ENCODE measurements at places on chromosomes 1 and 21. TPM values are rescaled to one million over a fixed set of nuclear protein-coding genes. Genes with fewer than 3 reads are reported as not detected.

GRCh38 chr1:156741481-156741983, 644 bp upstream of the MRPL24 start:
- peak; percentile 0 for ATAC-seq

GRCh38 chr21:39041816-39042215, 141.4 kb downstream of the PSMG1 start:
- no peak for ATAC-seq

CCDC17 gene
- total RNA-seq = 2.5 TPM

CFHR1 gene
- 0.60 TPM for total RNA-seq

DNA sequence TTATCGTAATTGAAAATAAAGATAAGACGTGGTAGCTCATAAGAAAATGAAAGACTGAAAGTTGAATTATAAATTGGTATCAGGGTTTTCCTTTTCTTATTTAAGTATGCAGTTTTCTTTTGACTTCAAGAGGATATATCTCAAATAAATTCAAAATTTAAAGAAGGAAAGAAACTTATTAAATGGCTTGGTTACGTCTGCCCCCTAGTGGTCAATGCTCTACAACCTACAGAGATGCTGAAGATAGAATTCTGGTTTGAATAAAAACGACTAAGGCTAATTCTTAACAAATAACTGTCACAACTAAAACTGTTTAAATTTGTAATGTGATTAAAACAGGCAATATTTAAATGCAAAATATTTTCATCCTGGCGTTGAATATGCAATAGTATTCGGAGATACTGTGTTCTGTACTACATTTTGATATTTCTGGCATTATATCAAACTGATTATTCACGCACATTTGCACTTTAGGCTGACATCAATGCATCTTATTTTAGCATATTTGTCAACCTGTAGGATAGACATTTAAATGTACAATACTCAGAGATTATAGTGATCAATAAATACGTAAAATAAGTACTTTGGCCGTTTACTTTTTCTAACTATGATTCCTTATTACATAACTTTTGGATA, 26.8 kb downstream of the IFI44 start:
- no peak for ATAC-seq

PCAT6 gene
- 5.8 TPM for total RNA-seq

DNA sequence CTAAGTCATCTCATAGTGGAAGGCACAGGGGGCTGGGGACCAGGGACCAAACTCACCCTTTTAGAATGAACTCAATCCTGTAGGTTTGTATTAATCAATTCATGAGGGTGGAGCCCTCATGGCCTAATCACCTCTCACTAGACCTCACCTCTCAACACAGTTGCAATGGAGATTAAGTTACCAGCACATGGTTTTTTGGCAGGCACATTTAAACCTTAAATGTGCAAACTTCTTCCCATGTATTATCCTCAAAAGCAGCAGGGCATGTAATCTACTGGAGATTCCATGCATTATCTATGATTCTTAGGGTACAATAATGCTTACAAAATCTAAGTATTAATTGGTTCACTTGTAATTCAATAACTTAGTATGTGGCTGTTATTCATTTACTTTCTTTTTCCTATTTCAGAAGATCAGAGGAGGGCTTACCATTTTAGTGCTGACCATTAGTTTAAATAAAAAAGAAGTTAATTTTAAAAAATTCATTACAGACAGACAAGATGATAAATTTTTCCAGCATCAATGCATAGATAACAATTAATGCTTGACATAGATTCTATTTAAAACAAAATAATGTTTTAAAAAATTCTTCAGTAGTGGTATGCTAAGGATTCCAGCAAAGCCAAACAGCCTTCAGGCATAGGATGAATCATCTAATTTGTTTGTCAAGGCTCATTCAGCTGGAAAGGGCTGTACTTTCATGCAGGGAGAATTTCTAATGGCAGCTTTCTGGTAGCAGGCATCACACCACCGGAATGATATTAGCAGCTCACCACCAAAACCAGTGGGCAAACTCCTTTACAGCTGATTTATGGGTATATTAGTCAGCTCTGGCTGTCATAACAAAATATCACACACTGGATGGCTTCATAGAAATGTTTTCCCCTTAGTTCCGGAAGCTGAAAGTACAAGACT, 124.6 kb upstream of the ZNF648 start:
- peak; percentile 84 for ATAC-seq

DNA sequence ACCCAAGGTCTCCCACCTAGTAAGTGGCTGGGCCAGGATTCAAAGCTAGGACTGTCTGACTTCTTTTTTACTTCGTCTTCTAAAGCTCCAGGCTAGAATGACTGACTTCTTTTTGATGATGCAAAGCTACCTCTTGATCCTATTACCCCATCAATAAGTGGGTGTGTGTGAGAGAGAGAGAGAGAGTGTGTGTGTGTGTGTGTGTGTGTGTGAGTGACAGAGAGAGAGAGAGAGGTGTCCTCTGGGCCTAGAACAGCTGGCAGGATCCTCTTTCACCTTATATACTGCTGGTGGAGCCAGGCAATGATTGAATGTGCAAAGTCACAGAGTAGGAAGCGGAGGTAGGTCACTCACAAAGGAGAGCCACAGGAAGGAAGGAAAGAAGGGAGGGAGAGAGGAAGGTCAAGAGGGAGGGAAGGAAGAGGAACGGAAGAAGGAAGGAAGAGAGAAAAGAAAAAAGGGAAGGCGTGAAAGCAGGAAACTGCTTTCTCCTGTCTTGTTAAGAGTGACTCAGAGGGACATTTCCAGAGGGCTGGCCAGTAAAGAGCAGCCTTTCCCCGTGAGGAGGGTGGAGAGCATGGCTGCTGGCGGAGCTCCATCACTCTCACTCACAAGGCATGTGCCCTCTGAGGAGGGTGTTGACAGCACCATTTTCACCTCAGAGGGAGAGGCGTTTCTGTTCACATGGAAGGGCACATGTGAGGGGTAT, 68.9 kb downstream of the CDC7 start:
- peak; percentile 95 for ATAC-seq

GRCh38 chr1:203858055-203858454, 3.3 kb upstream of the SNRPE start:
- ATAC-seq = no peak

- ATAC-seq = no peak
Observed at GRCh38 chr1:187390215-187390818, 561.6 kb downstream of the PLA2G4A start.

GRCh38 chr1:246308533-246309075, 198.5 kb downstream of the SMYD3 start:
- no peak for ATAC-seq

GRCh38 chr1:73065339-73066041, 783.2 kb upstream of the NEGR1 start:
- no peak for ATAC-seq

DNA sequence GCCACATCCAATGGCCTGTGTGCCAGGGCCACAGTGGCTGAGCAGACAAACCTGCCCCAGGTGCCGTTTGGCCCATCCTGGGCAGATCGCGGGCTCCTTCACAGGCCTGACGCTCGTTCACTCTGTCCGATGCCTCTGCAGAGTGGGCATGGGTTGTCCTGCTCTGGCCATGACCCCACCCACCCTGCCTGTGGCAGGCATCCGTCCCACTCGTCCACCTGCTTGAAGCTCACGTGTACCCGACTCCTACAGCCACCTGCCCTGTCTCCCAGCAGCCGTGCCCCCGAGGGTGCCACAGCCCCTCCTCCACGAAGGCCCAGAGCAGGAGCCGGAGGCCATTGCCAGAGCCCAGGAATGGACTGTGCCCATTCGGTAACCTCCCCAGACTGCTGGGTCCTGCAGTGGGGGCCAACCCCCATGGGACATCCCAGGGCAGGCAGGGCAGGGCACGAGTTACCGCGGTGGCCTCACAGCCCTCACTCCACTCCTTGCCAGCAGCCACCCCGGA, 41.9 kb downstream of the TRIM11 start:
- ATAC-seq = no peak

- ATAC-seq = no peak
Observed at GRCh38 chr1:85568660-85569059, 11.9 kb upstream of the CCN1 start.

GRCh38 chr1:199322278-199322677, 683.4 kb downstream of the PTPRC start:
- ATAC-seq = no peak

TFAP2E gene
- total RNA-seq = 1.1 TPM

LCE6A gene
- total RNA-seq = not detected

KIF21B gene
- total RNA-seq = 0.52 TPM

DNA sequence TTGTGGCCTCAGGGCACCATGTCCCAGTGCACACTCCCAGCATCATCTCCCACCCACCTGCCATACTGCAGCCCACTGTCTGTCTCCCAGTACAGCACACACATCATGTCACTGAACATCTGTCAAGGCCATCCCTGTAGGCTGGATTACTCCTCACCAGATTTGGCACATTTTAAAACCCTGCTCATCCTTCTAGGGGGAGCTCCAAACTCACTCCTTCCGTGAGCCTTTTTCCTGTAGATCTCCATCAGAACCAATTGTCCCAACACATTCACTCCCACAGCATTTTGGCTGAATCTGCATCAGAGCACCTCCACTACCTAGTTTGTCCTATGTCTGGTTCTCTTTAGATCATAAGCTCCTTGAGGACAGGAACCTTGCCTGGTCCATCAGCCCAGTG, 58.6 kb upstream of the GRIK3 start:
- ATAC-seq = no peak

DNA sequence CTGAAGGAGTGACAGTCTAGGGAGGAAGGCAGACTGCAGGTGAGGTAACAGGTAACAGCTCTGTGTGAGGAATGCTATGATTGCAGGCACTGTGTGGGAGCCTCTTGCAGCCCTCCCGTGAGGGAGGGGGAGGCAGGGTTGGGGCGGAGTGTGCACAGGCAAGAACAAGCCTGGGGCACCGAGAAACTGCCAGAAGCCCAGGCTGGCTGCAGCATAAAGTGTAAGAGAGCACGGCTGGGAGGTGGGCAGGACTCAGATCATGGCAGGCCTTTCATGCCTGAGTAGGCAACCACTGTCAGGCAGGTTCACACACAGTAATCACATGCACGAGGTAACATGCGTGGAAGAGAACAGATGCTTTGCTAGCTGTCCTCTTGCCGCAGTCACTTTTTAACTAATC, 11.3 kb upstream of the RHEX start:
- peak; percentile 82 for ATAC-seq

SELL gene
- 1.0 TPM for total RNA-seq

SLC45A1 gene
- 0.20 TPM for total RNA-seq

GRCh38 chr1:60971330-60971729, 111.0 kb upstream of the NFIA start:
- ATAC-seq = no peak

DNA sequence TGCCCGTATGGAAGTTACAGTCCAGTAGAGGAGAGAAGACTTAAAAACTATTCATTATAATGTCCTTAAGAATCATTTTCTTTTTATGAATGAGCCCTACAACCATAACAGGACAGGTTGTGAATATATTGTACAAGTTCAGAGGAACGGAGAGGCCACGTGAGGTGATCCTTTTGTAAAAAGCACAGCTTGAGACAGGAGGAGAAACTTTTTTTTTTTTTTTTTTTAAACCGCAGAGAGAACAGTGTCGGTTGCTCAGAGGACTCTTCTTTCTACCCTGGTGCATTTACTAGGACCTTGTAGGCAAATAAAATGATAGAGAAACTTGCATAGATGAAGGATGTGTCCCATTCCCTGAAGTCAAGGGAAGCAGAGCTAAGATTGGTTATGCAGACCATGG, 32.1 kb downstream of the DYRK1A start:
- no peak for ATAC-seq

- peak; percentile 85 for ATAC-seq
Observed at GRCh38 chr1:205918955-205919746, 24.1 kb downstream of the SLC26A9 start.

GRCh38 chr1:40096977-40097782, at the start of gene PPT1:
Gene PPT1, minus strand, starts transcription at chr1:40097252. Its CDS starts 14 bp downstream, at chr1:40097238.
- ATAC-seq = peak; percentile 91

DNA sequence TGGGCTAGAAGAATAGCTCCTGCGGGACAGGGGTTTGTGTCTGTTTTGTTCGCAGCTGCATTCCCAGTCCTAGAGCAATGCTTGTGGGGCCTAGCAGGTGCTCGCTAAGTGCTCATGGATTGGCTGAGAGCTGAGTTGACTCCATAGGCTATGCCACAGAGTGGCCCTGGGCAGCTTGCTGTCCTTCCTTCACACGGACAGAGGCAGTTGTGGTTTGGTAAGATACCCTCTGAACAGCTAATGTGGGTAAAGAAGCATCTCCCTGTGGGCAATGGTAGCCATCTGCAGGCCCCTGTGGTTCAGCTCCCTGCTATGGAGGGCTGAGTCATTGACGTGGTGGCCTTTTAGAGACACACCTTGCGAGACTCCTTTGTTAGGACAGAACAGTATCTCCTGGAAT, 23.5 kb upstream of the LBR start:
- ATAC-seq = no peak

DNA sequence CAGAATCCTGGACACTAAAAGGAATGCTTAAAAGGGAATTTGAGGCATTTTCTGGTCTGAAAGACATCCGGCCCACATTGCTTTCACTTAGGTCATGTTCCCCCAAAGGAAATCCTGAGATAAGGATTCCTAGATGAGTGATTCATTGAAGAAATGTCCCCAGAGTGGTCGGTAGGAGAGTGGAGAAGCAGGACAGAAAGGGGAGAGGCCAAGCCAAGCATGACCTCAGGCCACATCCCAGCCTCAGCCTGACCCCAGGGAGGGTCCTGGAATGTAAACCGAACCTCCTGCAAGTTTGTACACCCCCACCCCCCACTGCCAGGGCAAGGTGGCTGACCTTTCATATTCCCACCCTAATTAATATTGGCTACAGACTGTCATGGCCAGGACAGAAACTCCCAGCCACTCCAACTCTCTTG, 16.6 kb downstream of the HIVEP3 start:
- no peak for ATAC-seq

- ATAC-seq = no peak
Observed at GRCh38 chr1:183876309-183876708, 71.4 kb downstream of the RGL1 start.

DNA sequence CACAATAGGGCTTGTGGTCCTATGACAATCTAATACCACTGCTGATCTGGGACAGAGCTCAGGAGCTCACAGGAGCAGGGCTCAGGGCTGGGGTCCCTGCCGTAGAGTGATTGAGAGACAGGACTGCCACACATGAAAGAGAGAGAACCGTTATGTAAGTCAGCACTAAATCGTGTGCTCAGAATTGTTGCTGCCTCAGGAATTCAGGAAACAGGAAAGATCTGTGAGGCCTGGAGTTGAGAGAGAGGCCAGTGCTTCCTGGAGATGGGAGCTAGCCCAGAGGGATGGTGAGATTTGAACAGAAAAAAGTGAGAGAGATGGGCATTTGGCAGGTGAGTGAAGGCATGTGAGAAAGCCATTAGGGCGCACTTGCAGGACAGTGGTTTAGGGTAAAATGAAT, 17.5 kb upstream of the ACBD6 start:
- ATAC-seq = no peak

GRCh38 chr1:111320066-111320879, 29.6 kb downstream of the CHIA start:
- ATAC-seq = no peak

HSD11B1 gene
- 0.36 TPM for total RNA-seq

- no peak for ATAC-seq
Observed at GRCh38 chr1:2492091-2492490, 16.0 kb downstream of the PLCH2 start.

DNA sequence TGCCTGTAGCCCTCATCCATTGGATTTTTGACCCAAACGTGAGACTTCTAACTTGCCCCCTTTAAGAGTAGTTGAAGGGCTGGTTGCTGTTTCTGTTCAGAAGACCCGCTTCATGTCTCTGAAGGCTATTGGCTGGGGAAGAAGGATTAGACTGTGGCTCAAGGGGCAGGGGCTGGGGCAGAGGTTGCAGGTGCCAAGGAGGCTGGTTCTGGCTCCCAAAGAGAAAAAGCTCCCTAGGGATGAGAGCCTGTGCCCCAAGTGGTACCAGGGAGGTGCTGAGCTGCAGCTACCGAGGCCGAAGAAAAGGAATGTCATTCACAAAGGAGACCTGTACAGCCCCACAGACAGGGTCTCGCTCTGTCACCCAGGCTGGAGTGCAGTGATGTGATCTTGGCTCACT, 5.8 kb downstream of the WNT3A start:
- ATAC-seq = no peak
